ENCODE measurements at places on chromosomes 5 and 9.

DNA sequence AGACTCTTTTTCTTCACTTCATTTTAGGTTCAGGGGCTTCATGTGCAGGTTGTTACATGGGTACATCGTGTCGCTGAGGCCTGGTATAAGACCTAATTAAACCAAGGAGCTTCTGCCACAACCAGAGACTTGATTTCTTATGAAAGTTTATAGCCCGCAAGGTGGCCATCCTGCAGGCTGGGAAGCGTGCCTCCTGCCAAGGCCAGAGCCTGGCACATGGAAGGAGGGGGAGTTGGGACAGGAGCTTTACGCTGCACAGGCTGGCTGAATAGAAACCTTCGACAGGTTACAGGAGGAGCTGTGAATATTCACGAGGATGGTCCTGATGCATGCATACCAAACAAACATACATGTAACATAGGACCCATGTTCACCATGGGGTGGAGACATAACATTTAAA, 50.1 kb upstream of the SIMC1 start:
- no peak for DNase-seq

- DNase-seq, result no peak
Observed at GRCh38 chr5:79032031-79032695, 37.3 kb downstream of the DMGDH start.

DNA sequence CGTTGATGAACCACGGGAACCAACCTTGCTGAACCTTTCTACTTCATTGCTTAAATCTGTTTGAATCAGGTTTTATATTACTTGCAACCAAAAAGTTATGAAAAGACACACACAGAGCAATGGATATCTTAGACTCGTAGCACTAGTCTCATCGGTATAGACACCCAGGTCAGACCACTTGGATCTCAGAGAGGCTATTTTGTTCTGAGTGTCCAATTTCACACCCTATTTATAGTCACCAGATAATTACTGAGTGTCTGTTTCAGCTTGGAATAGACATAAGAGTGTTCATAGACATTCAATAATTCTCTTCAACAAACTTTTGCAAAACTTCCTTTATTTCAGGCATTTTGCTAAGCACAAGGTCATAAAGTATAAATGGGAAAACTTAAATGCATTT, 145.4 kb upstream of the EGFLAM start:
- DNase-seq, result no peak

GRCh38 chr5:80369521-80369920, 38.3 kb upstream of the ZFYVE16 start:
- DNase-seq, result no peak

DNA sequence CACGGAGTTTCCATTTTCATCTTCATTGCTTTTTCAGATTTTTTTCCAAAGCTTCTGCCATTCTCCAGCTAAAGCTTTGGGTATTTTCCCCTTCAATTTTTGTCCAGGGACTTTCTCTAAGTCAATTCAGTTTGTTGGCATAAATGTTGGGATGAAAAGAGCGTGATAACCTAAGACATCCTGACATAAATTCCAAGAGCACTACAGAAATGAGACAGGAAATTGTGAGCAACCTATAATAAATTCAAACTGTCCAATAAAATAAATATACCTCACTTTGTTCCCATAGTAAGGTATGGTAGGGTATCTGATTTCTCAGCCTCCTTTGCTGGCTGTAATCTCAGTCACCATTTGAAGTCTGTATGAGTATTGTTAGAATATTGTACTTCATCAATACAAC, 8.4 kb downstream of the ADAMTSL1 start:
- no peak for DNase-seq

- no peak for DNase-seq
Observed at GRCh38 chr9:84823421-84824271, 154.1 kb downstream of the NTRK2 start.

GRCh38 chr5:1747079-1747802, 52.4 kb downstream of the MRPL36 start:
- DNase-seq, result no peak

- peak; percentile 4 for DNase-seq
Observed at GRCh38 chr9:76218886-76219445, 175.3 kb downstream of the RFK start.

- DNase-seq, result peak; percentile 95
Observed at GRCh38 chr9:122051351-122052321, 41.5 kb downstream of the TTLL11 start.

DNA sequence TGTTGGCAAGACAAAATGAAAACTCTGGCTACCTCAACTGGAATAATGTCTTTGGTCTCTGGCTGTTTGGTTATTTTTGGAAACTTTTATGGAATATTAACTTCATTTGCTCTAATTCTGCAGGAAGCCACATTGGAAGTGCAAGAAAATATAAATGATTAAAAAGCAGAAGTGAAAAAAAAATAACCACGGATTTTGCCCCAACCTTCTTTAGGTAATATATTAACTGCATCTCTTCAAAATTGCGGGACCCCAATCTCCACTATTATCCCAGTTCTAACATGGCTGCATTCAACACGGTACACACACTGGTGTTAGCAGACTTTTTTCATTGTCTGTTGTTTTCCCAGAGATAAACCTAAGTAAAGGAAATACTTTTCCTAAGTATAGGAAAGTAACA, 23.0 kb downstream of the GLIS3 start:
- DNase-seq, result no peak

DNA sequence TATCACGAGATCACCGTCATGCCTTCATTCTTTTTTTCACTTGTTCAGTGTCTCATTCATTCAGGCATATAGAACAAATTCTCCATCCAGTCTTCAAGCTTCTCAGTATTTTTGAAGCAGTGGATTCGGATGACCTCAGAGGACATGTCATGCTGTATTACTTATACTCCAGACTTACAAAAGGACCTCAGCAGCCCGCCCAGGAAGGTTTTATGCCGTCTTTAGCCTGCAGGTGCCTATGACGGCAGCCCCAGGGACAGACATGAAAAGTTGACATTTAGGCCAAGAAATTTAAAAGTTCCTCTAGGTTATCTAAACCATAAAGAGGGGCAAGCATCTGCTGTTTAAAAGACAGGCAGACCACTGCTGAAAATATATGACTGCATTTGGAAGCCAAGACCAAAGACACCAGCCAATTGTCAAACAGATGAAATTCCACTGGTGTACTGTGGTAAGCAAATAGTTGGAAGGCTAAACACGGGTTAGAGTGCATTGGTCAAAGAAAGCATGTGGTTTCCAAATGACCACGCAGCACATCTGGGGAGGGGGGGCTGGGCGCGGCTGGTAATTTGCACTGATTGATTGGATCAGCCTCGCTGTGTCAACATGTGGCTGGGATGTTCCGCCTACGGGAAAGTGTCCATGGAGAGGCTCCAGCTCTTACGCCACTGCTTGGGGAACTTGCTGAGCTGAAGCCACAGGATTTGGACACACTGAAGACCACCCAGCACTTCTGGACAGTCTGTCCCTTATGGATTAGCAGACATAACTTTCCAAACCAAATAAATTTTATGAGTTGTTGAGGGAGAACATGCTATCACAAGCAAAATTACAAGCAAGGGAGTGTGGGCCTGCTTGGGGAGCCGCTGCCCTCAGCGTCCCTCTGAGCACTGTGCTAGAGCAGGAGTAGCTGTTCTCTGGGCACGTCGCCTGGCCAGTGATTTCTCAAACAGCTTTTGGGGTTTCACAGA, 173.6 kb downstream of the FANCC start:
- DNase-seq, result no peak

- no peak for DNase-seq
Observed at GRCh38 chr5:143147902-143148301, 255.6 kb downstream of the NR3C1 start.

GRCh38 chr9:35272989-35273388, 111.2 kb downstream of the UNC13B start:
- no peak for DNase-seq

DNA sequence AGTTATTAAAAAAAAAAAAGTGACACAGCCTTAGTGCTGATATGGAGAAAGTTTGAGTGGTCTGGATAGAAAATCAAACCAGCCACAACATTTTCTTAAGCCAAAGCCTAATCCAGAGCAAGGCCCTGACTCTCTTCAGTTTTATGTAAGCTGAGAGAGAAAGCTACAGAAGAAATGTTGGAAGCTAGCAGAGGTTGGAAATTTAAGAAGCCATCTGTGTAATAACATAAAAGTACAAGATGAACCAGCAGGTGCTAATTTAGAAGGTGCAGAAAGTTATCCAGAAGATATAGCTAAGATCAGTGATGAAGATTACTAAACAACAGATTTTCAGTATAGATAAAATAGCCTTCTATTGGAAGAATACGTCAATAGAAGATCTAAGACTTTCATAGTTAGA, 102.9 kb downstream of the GHR start:
- DNase-seq, result no peak

- DNase-seq, result no peak
Observed at GRCh38 chr9:96080364-96080763, 204.9 kb downstream of the ERCC6L2 start.

DNA sequence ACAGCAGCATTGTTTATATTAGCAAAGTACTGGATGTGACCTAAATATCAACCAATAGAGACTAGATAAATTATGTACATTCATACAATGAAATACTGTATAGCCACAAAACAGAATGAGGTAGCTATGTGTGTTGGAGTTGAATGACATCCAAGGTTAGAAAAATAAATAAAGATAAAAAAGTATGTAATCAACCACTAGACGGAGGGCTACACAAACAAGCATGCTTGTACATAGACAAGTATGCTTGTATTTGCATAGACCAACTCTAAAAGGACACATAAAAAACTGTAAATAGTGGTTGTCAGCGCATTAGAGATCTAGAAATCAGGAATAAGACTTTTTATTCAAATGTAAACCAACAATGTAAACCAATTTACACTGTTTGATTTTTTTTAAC, 3.0 kb downstream of the FEM1C start:
- DNase-seq, result peak; percentile 12

GRCh38 chr5:87361031-87361445, 51.7 kb downstream of the CCNH start:
- DNase-seq, result no peak

- no peak for DNase-seq
Observed at GRCh38 chr9:38347946-38348345, 44.6 kb upstream of the ALDH1B1 start.

- peak; percentile 45 for DNase-seq
Observed at GRCh38 chr9:133645021-133645765, 9.0 kb downstream of the DBH start.

DNA sequence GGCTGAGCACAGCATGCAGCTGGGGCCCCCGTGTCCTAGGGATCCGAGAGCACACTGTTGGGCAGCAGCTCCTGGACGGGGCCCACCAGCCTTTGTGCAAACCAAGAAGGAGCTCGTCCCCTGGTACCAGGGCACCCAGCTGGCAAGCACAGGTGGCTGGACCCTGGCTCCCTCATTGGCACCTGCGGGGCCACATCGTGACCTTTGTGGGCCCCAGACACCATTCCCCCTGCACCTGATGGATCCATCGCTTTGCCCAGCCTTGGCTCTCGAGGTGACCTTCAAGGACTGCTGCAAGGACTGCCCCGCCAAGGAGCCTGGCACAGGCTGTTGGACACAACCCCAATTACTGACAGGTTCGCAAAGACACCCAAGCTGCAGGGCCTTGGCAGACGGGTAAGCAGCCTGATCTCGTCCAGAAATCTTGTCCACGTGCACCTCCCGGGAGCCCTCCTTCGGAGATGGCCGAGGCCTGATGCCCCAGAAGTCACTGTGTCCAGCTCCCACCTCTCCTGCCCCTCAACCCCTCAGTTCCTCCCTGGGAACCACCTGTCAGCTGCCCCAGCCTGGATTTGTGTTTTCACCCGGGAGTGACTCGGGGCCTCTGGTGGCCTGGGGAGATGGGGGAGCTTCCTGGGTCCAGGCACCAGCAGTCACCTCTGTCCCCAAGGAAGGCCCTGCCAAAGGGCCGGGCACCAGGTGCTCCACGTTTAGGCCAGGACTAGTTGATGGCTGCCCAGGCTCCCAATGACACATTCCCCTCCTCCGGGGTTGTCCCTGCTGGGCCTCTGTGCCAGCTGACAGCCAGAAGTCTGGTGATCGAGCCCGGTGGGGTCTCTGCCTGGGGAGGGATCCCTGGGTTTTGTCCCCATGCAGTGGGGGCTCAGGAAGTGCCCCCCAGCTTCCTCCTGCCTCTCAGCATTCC, 137.1 kb upstream of the PPP1R26 start:
- no peak for DNase-seq

GRCh38 chr9:89223396-89223977, 44.9 kb upstream of the SHC3 start:
- DNase-seq, result no peak

DNA sequence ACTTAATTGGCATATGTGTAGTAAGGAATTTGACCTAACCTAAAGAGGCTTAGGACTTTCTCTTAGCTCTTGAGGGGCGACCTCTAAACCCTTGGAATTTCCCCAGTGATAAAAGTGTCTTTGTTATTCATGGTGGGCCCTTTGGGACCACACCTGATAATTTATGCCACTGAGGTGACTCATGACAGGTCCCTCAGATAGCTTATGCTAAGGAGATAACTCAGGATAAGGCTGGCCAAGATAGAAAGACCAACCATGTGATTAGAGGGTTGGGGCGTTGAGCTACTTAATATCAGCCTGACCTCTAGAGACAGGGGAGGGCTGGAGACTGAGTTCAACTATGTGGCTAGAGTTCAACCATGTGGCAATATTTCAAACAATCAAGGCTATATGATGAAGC, 218.1 kb downstream of the AP3B1 start:
- peak; percentile 12 for DNase-seq

DNA sequence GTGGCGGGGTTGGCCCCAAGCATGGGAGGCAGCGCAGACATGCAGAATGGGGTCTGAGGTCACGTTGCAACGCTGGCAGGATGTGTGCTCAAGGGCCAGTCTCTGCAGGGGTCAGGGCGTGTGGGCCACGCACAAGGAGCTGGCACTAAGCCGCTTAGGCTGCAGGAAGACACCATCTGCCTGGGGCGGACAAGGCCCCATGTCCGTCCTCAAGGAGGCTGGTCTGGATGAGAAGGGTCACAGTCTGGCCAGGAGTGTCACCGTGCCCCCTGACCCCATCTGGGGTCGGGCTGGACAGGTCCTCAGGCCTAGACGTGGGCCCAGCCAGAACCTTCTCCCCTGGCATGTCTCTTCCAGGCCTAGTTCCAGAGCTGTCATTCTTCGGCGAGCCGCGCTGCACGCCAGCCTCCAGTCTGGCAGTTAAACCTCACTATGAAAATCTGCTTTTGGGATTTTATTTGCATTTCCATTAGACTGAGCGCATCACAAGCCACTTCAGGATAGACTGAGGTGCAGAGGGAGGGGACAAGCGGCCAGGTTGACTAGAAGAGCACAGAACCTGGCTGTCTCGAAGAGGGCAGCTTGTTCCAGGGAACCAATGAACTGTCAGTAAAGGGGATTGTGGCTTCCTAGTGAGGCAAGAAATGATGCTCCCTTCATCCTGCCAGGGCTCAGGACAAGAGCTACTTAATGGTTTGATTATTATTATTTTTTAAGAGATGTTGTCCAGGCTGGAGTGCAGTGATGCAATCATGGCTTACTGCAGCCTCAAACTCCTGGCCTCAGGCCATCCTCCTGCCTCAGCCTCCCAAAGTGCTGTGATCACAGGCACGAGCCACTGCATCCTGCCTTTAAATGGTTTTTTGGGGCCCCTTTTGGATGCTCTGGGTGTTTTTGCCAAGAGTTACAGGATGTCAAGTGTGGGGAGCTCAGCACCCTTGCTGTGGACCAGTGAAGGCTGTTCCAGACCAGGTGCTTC, 4.3 kb downstream of the BRD3OS start:
- DNase-seq, result no peak

Measured in hematopoietic multipotent progenitor cell treated with erythropoietin and hydrocortisone succinate and interleukin-3 and kit ligand, for 4 days (in vitro differentiated cells).